Mammary microvascular endothelial cell (primary cell): ENCODE measurements at places on chromosomes 5 and 9. TPM values are rescaled to one million over a fixed set of nuclear protein-coding genes. Genes with fewer than 3 reads are reported as not detected.

The GARIN3 gene
- total RNA-seq: not detected in 2 replicates

The QSOX2 gene
- total RNA-seq: 15.5 and 16.2 TPM in 2 replicates

The CAMK2A gene
- total RNA-seq: not detected in 2 replicates

The NOTCH1 gene
- total RNA-seq: 70.4 and 79.5 TPM in 2 replicates

The CDC37L1 gene
- total RNA-seq: 4.4 and 6.0 TPM in 2 replicates

The FKTN gene
- total RNA-seq: 8.4 and 9.7 TPM in 2 replicates
